ENCODE measurements at places on chromosomes 2 and 18.

- no peak for DNase-seq
Measured at GRCh38 chr2:238069021-238069709, 8.4 kb downstream of the SCLY start.

DNA sequence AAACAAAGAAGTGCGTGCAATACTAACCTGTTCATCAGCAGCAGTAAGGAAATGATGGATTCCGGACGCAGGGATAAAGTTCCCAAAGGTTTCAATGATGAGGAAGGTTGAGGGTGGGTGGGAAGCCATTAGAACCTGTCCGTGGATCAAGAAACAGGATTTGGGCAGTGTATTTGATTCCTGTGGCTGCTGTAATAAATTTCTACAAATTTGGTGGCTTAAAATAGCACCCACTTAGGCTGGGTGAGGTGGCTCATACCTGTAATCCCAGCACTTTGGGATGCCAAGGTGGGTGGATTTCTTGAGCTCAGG, 5.1 kb upstream of the SDC1 start:
- no peak for DNase-seq

DNA sequence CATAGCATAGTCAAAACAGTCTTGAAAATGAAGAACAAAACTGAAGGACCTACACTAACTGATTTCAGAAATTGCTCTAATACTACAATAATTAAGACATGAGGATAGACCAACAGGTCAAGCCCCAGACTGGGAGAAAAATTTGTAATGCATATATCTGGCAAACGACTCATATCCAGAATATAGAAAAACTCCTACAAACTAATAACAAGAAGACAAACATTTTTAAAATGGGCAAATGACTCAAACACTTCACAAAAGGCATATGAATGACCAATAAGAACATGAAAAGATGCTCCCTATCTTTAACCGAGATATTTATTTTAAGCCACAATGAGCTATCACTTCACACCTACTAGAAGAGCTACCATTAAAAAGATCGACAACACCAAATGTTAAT, 14.2 kb downstream of the TGFBRAP1 start:
- DNase-seq = no peak

DNA sequence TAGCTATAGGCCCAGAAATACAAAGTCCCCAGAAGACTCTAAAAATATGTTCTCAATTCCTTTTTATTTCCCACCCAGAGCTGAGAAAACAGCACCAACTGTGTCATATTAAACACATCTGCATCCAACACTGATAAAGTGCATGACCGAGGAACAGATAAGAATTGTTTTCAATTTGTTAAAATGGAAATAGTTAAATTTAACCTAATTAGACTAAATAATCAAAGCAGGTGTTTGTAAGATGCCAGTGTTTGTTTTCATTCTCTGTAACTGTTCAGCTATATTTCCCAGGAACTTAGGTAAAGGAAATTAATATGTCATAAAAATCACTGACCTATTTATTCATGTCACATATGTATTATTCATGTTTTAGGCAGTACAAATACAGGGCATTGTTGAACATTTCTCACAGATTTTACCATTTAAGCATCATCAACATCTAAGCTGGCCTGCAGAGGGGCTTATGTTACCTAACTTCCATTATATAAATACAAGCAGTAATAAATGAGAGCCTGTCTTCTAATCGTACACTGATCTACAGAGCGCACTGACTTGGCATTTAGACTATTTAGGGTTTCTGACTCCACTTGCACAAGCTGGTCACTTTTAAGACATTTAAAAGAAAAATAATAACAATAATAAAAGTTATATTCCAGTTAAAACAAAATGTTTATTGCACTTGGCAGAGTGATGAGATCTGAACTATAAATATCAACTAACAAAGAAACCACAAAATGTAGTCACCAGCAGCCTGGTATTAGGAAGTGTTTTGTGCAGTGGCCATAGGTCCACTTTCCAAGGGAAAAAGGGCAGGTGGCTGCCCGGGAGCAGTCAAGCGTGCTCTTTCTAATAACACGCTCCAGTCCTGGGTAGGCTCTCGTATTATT, 86.6 kb upstream of the ZFP36L2 start:
- DNase-seq = peak; percentile 69

DNA sequence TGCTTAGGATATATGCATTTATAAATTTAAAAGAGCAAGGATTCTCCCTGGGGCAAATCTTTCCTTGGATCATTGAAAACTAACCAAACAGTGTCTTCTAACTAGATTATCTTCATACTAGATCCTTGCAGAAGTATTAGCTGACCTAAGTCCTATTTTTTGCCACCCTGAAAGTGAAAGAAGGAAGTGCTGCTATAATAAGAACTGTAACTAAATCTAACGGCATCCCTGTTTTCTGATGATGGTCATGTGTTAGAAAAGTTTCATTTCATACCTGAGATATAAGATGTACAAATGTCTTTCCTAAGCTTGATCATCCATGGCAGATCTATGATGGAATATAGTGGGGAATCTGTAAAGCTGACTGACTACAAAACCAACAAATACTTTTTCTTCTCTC, 102.7 kb downstream of the MAP2 start:
- DNase-seq = peak; percentile 20

- no peak for DNase-seq
Measured at GRCh38 chr18:60122339-60122738, 222.5 kb downstream of the PMAIP1 start.

DNA sequence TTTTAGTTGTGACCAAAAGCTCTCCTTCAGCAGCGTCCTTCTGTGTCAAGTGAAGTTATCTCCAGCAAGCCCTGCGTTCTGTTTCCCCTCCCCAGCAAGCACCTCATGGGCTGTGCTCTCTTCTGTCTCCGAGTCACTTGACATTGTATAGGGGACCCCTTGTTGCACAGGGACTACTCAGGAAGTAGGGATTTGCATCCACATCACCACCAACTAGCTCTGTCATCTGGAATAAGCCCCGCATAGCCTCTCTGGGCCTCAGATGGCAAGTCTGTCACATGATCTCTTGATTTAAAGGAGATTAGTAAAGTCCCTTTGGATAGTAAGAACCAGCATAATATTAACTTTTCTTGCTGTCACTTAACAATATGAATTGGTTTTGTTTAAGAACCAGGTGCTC, 32.0 kb upstream of the STPG4 start:
- DNase-seq = no peak

- peak; percentile 50 for DNase-seq
Measured at GRCh38 chr2:80073134-80073561, 231.4 kb downstream of the LRRTM1 start.

DNA sequence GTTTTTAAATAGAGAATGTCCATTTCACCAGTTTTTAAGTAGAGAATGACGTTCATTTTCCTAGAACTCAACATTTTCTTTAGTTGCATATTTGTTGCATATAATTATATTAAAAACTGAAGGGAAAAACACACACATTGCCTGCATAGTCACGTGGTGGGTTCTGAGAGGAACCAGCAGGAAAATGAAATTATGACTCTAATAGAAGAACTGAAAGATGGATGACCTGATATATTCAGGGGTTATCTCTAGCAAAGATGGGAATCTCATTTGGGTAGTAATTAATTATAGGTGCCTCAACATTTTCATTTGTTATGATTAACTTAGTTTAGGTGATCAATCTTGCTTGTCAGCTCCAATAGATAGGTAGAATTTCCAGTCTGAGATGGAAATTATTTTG, 288.3 kb downstream of the TRIB2 start:
- DNase-seq = no peak

DNA sequence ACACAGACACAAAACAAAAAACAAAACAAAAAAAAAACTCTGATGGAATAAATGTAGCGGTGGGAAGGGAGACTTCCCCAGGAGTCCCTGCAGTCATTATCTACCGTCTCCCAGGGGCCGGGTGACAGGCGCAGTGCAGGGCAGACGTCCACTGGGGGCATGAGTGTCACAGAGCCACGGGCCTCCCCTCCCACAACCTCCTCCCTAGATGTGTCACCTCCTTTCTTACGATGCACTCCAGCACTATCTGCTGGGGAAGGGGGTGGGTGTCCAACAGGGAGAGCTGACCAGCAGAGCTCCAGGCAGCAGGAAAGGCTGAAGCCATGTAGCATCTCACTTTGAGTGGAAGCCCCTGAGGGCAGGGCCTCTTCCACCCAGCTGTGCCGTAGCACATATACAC, 84.5 kb downstream of the LONRF2 start:
- no peak for DNase-seq

DNA sequence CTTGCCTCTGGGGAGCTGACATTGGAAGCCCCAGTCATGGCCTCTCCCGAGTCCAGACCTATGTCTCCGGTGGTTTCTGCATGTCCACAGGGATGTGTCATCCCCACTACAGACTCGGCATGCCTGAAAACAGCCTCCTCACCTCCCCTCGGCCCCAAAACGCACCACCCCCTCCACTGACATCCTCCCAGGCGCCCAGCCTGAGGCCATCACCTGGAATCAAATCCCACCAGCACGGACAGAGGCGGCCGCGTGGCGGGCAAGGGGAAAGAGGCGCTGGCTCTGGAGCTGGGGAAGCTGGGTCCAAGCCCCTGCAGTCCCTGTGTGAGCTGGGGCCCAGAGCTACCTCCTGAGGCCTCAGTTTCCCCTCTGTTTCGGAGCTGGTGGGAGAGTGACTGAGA, 69.9 kb upstream of the SMAD7 start:
- DNase-seq = no peak

GRCh38 chr2:227813562-227814353, at the start of gene CCL20:
CCL20 (plus strand) TSS chr2:227813842; CDS start chr2:227813912, 70 bp downstream.
- no peak for DNase-seq

DNA sequence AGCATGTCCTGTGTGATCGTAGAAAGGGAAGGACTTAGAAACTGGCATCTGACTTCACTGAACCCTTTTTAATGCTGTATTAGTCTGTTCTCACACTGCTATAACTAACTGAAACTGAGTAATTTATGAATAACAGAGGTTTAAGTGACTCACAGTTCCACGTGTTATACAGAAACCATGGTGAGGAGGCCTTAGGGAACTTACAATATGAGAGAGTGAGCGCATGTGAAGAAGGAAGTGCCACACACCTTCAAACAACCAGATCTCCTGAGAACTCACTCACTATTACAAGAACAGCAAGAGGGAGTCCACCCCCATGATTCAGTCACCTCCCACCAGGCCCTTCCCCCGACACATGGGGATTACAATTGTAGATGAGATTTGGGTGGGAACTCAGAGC, 811.3 kb downstream of the CPS1 start:
- no peak for DNase-seq

DNA sequence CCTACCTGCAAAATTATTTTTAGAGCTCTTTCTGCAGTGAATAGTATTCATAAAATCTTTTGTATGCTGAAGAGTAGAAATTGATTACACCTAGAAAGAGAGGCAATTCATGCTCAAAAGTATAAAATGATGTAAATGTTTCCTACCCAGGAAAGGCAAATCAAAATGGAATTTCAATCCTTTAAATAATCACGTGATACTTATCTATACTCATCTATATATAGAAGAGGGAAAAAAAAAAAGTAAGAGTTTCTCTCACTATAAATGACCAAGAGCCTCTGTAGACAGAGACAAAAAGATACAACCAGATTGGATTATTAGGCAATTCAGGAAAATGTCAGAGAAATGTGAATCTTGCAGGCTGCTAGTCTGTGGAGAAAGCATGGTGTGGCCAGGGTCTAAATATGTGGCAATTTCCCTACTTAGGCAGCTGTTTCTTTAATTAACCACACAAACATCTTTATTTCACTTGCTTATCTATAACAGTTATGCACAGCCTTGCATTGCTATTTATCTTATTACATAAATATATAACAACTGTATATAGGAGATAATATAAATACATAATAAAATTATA, 39.5 kb downstream of the METTL8 start:
- DNase-seq = no peak

- DNase-seq = no peak
Measured at GRCh38 chr2:222281506-222281905, 17.3 kb downstream of the PAX3 start.

DNA sequence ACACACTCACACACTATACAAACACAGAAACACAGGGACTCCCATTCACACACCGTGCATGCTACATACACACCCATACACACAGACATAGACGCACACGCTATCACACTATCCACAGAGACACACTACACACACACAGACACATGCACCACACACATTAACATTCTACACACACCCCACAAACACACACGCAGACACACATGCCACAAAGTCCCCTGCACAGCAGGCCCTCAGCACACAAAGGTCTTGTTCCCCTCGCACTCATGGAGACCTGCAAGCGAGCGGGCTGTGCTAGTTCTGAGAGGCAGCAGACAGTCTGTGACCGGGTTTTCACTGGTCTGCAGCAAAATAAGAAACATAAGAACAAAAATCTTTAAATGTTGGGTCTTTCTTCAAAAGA, 429.6 kb upstream of the SALL3 start:
- DNase-seq = no peak

DNA sequence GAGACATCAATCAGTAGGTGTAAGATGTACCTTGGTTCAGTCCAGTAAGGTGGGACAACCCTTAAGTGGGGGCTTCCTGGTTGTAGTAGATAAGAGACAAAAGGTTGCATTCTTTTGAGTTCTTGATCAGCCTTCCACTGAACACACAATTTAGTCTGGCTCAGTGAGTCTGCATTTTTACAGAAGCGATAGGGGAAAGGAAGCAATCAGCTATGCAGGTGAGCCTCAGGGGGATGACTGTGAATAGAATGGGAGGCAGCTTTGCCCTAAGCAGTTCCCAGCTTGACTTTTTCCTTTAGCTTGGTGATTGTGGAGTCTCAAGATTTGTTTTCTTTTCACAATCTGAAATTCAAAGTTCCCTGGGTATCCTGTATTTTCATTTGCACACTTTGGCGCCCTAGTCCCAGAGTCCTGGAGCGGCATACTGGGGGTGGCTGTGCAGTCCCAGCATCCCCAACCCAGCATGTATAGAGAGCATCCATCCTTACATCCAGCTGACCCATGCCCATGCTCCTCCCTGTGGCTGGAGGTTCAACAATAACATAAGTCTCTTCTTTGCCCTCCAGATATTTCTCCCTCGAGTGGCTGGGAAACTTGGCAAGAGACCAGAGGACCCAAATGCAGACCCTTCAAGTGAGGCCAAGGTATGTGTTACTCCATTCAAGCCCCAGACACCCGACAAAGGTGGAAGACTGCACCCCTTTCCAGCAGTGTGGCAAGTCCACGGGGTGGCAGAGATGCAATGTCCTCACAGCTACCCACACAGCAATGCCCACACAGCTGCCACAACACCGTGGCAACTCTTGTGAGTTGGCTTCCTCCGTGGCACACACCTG, 20.1 kb upstream of the PRLH start:
- DNase-seq = no peak

- DNase-seq = no peak
Measured at GRCh38 chr2:217026569-217026968, 166.7 kb upstream of the TNP1 start.

GRCh38 chr2:7697052-7697451, 779.8 kb downstream of the RNF144A start:
- no peak for DNase-seq

GRCh38 chr2:178074123-178075005, 1.8 kb upstream of the PDE11A start:
- DNase-seq = no peak

Data from dermis microvascular lymphatic vessel endothelial cell (primary cell).